HL-60 (cell line): ENCODE measurements at places on chromosomes 5 and 9.
A peak's percentile ranks its signal among the peaks of the same experiment; 100 is the strongest.

- DNase-seq: no peak
Measured at GRCh38 chr5:107639990-107640389, 30.7 kb downstream of the EFNA5 start.

GRCh38 chr5:172678902-172679301 is 37.8 kb downstream of the NEURL1B start:
- no peak for DNase-seq

GRCh38 chr9:121968056-121968455 is 125.1 kb downstream of the TTLL11 start:
- no peak for DNase-seq

DNA sequence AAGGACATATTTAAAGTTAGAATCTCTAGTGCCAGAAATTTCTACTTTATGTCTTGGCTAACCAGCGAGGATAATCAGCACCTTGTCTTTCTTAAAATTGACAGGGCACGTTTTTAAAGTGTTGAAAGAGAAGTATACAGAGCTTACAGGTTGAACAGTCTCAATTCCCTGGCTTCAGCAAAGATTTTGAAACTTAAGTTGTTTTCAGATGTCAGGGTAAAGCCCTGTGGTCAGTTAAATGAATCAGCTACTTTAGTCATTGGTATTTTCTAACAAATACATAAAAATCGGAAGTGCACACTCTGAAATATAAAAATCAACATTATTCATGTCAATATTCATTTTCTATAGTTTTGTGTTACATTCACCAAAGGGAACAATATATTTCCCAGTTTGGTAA is 29.1 kb downstream of the SNCAIP start:
- no peak for DNase-seq

DNA sequence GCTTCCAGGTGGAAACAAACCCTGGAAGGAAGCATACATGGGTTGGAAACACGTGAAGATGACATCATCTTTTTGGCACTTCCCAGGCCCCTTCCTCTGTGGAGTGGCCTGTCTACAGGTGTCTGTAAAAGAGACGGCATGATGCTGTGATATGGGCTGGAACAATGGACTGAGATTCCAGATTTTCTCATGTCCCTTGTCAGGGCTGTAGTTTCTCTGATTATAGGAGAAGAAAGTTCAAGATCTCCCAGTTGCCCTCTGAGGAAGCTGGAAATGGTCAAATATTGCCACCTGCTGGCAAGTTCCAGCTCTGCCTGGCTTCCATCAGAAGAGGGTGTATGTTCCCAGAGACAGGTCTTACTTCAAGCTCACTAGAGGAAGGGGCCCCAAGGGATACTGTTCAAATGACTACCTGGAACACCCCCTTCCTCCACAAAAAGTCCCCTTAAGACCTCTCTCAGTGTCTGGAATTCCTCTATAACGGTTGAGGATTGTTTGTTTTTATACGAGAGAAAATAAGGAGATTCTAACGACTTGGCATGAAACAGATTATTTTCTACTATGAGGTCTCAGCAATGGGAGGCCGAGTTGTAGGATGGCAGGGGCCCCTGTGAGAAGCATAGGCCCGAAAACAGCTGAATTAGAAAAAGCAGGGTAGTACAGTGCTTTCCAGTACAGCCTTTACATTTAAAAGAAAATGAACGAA is 7.3 kb upstream of the ANXA6 start:
- no peak for DNase-seq

DNA sequence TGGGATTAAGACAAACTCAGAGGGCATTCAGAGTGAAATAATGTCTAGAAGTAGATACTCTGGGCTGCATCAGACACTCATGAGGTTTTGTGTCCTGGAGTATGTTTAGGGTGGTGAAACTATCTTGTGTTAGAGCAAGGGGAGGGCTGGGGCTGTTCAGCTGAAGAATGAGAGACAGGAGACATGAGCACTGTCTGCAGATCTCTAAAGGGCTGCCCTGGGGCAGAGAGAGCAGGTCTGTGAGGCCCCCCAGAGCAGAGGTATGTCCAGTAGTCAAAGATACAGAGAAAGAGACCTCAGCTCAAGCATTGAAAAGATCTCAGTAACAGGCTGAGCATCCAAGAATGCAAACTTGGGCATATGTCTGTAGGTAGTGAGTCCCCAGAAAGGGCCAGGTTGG is 45.9 kb upstream of the SHB start:
- no peak for DNase-seq

- no peak for DNase-seq
Measured at GRCh38 chr5:106656821-106657220, 1013.9 kb downstream of the EFNA5 start.

- DNase-seq: no peak
Measured at GRCh38 chr5:95471487-95471886, 80.3 kb downstream of the FAM81B start.

GRCh38 chr9:127858041-127858512 is 3.6 kb upstream of the ENG start:
- no peak for DNase-seq

GRCh38 chr9:18761742-18762300 is 271.2 kb downstream of the SAXO1 start:
- no peak for DNase-seq

GRCh38 chr5:141603923-141604717 is 14.7 kb downstream of the DIAPH1 start:
- DNase-seq: peak; percentile 88

GRCh38 chr9:126664900-126665643 is 51.3 kb downstream of the LMX1B start:
- no peak for DNase-seq
